Stimulated activated CD4-positive, alpha-beta T cell treated with anti-CD3 and anti-CD28 coated beads, Interleukin-1b, Interleukin-23, amount 100 ng/mL, for 24 hours (primary cell): ENCODE measurements at places on chromosomes 4 and X.

- no peak for DNase-seq
These were observed 19.7 kb upstream of the GPR78 start for GRCh38 chr4:8560265-8561047.

- DNase-seq = no peak
These were observed 153.7 kb upstream of the FGF16 start for GRCh38 chrX:77293331-77293995.

GRCh38 chr4:127997534-127998388 lies 32.6 kb downstream of the ABHD18 start:
- DNase-seq = no peak

GRCh38 chr4:76658231-76659102 lies 223.4 kb downstream of the SHROOM3 start:
- DNase-seq = no peak

DNA sequence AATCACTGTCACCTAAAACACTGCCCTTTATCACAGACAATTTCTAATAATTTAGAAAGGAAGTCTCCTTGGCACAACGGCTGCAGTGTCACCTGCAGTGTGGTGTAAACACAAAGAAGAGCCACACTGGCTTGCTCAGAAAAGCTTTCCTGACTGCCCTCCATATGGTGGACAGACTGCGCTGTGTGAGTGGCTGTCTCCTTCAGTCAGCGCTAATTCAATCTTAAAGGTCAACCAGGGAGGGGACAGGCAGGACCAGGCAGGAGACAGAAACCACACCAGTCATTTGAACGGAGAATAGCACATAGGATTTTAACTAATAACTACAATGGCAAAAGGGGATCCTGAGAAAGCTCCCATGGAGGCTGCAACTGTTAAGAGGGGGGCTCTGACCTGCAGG lies 132.1 kb downstream of the NSUN7 start:
- no peak for DNase-seq

DNA sequence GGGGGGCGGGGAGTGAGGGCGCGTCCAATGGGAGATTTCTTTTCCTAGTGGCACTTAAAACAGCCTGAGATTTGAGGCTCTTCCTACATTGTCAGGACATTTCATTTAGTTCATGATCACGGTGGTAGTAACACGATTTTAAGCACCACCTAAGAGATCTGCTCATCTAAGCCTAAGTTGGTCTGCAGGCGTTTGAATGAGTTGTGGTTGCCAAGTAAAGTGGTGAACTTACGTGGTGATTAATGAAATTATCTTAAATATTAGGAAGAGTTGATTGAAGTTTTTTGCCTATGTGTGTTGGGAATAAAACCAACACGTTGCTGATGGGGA lies 1.1 kb downstream of the HTT start:
- no peak for DNase-seq

- no peak for DNase-seq
These were observed 392.5 kb upstream of the TRAM1L1 start for GRCh38 chr4:117477925-117478324.

DNA sequence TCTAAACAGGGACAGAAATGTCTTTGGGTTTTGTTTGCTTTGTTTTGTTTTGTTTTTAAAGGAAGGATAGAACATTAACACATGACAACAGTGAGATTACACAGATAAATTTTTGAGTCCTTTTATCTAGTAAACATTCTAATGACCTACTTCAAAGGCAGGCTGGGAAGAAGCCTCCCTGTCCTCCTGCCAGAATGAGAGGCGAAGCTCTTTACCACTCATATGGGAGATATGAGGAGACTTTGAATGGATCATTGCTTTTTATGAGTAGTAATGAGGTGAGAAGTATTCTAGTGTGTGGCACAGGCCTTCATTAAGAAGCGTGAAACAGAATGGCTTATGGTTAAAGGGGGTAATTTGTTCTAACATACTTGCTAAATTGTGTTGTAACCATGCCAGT lies 172.0 kb downstream of the FBXO8 start:
- DNase-seq = no peak

DNA sequence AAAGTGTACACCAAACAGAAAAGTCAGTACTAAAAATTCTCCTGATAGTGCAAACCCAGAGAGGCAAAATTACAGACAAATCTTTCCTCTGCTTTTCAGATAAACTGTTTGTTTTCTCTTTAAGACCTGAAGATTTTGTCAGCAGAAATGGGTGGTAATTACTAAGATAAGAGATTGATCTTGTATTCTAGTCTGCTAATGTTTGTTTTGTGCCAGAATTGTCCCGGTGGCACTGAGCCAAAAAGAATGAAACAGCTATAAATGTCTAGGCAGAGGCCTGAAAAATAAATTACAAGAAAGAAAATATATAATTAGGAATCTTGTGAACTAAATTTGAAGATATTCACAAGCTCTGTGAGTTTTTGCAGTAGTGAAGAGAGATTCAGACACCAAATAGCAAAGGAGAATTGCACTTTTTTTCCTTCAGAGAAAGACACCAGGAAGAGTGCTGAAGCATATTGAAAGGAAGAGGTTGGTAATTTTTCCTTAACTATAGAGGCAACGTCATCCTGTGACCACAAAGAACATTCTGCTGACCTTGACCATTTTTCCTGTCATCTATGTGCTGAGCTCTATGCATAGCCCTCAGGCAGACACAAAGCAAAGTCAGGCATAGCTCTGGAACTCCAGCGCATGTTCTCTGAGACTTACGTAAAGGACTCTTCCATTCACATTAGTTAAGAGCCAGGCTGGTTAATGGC lies 314.5 kb upstream of the RASGEF1B start:
- DNase-seq = no peak

GRCh38 chrX:132463411-132463810 lies 25.4 kb downstream of the MBNL3 start:
- DNase-seq = no peak

DNA sequence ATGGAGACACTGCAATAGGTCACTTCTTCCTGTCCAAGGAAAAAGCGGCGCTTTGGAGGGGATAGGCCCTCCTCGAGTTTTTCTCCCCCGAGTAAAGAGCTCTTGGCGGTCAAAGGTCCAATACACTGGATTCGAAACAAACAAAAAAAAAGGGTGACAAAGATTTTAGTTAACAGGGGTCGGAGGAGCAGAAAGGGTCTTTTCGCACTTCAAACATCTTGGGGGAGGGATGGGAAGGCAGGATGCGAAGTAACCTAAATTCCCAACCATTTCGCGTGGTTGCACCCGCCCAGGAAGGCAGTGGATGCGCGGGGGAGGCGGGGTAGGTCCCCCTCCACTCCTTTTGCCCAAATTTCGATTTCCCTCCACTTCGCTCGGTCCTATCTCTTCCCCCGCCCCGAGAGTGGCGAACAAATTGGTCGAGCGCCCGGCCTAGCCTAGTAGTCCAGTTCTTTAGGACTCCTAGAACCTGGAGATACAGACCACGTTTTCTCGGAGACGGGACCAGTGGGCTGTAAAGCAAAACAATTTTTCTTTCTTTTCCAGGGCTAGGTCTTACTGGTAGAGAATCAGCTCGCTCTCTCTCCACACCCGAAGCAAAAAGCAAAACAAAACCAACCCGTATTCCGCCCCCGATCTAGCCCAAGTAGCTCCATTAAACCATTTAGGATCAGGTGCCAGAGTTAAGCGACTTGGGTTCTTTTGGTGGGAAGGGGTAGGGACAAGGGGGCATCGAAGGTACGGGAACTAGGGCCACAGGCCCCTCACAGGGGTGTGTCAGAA lies 2.0 kb upstream of the STAG2 start:
- DNase-seq = no peak

GRCh38 chrX:39866229-39866628 lies 231.5 kb downstream of the BCOR start:
- DNase-seq = no peak

DNA sequence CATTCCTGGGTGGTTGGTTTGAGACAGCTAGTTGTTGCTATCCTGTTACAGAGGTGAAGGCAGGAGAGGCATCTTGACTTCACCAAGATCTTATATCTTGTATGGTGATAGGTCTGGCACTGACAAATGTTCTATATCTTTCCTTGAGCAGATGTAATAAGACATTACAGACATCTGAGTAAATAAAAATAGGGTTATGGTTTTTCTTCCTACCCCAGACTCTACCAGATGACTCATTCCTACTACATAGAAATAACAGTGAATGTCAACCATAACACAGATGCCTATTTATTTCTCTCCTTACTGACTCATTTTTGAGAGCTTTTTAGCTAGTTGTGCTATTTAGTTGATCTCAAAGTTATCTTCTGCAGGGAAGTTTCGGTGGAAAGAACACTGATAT lies 21.9 kb downstream of the HNRNPH2 start:
- DNase-seq = no peak

GRCh38 chr4:113881256-113881655 lies 98.2 kb downstream of the ARSJ start:
- DNase-seq = no peak

- no peak for DNase-seq
These were observed 79.7 kb upstream of the OTUD4 start for GRCh38 chr4:145260091-145260490.

GRCh38 chr4:31929676-31930345 lies 1209.6 kb downstream of the PCDH7 start:
- DNase-seq = no peak

DNA sequence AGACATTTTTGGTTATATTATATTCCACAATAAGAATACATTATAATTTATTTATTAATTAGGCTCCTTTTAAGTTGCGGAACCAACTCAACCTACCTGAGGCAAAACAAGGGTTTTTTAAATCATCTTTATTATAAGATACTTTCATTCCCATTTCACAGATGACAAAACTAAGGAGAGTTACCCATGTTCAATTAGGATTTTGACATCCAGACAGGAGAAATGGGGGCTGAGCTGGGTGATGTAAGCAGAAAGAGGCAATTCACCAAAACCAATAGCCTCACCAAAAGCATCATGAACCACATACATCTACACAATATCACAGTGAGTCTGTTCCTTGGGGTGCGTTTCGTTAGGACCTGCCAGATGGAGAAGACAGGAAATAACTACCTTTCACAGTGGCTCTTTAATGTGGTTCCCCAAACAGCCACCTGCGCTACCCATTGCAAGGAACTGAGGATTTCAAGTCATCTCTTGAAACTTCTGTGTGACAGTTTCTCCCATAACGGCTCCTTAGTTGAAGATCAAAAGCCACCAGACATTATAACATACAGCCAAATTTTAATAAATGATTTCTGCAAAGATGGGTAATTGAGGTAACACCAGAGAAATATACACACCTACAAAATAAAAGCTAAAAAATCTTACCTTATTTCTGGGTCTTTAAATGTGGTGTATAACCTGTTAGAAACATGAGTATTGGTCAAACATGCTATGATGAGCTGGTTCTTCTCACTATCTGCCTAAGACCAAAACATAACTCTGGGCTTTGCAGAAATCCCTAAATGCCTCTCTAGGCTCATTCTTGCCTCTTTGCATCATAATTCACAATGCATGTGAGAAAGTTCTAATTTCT lies 190.6 kb upstream of the LEF1 start:
- no peak for DNase-seq

DNA sequence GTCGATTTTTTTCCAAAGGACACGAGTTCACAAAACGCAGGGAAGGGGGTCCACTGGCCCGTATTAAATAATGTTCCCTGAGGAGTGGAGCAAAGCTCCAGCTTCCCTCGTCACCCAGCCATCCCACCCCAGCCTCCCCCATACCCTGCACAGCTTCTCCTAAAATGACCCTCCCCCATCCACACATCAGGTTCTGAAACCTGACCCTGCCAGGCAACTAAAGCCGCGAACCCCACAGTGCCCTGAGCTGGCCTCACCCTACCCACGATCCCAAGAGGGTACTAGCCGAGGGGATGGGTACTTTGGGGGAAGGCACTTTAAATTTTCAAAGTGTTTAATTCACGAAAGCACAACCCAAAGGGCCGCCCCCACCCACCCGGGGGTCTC lies 634 bp downstream of the APOO start:
- no peak for DNase-seq

- no peak for DNase-seq
These were observed 20.6 kb upstream of the GUCY1A1 start for GRCh38 chr4:155646001-155646400.

DNA sequence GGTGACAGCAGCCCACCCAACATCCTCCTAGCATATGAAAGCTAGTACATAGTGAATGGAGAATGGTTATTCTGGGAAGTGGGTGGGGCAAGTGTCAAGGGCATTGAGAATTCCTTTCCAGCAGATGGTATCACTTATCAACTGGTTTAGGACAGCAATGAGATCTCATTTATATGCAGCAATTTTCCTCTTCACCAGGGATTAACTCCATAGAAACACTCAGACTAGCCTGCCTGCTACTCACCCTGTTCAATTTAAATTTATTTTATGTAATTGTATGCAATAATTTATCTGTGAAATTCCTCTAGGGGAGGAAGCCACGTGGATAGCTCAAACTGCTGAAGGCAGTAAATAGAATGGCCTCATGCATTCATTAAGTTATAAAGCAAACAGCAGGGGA lies 101.6 kb upstream of the MID1IP1 start:
- DNase-seq = no peak
